DMS79 (cell line): ENCODE measurements at places on chromosomes 4 and X.
A peak's percentile ranks its signal among the peaks of the same experiment; 100 is the strongest.

DNA sequence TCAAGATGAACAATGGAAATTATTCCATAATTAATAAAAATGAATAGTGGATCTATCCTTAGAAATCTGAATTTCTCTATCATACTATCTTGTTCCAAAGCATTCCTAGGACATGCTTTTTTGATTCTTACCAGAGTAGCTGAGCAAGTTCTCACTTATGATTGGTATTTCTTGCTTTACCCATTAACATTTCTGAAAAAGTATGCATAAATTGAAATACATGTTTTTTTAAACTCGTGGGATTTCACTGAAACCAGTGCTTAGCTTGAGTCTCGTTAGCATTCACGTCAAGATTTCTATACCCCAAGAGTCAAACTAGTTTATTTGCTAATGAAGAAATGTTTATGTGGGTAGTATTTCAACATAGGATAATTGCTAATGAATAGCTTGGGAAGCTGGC lies 89.0 kb downstream of the ELOVL6 start:
- no peak for DNase-seq

DNA sequence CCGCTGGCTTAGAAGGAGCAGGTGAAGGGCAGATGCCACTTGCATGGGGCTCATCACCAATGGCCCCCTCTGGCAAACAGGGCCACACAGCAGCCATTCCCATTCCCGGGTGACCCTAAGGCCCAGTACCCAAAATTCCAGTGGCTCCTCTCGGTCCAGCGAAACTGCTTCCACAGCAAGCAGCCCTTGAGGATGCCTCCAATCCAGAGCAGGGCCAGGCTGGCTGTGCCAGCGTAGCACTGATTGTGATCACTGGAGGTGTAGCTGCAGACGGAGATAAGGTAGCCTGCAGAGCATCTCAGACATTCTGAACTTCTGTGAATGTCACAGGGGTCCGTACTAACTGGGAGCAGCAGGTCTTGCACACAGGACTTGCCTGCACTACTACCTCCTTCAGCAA lies 27.3 kb downstream of the ACSL1 start:
- no peak for DNase-seq

- DNase-seq = no peak
These were observed 56.0 kb downstream of the ZFYVE28 start for GRCh38 chr4:2362266-2363055.

GRCh38 chr4:166169111-166169510 lies 296.1 kb downstream of the TLL1 start:
- DNase-seq = no peak

DNA sequence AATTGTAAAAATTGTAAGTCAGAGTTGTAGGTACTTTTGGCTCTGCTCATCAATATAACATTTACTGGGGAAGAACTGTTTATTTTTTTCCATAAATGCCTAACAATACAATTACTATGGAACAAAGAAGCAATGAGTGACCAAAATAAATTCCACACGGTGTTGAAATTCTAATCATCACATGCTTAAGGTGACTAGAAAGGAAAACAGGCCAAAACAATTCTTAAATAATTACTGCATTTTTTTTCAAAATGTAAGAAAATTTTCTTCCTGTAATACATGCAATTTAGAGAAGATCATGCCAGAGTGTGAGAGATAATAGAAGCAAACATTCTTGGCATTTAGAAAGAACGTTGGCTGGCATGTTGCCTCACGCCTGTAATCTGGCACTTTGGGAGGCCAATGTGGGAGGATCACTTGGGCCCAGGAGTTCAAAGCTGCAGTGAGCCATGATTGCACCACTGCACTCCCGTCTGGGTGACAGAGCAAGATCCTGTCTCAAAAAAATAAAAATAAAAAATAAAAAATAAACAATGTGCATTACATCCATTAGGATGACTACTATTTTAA lies 22.5 kb downstream of the C4orf46 start:
- DNase-seq = no peak

DNA sequence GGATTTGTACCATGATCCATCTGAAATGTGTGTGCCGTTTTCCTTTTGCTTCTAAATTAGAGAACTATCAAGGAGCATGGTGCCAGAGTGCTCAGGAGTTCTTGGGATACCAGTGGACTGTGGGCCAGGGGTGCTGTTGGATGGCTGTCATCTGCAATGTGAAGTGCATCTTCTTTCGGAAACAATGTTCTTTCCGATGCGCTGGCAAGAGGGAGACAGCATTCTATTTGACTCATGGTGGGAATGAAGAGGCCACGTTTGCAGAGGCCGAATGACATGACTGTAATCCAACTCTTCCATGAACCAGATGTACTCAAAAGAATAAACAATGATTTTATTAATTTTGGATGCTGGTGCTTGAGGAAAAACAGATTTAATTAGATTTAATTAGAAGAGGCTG lies 45.5 kb downstream of the SORCS2 start:
- DNase-seq = no peak

GRCh38 chrX:68761086-68761485 lies 67.7 kb upstream of the EFNB1 start:
- DNase-seq = no peak

- DNase-seq = no peak
These were observed 42.5 kb upstream of the ZNF157 start for GRCh38 chrX:47327902-47328301.

- peak; percentile 23 for DNase-seq
These were observed 138.6 kb downstream of the AFF1 start for GRCh38 chr4:87073199-87074120.

GRCh38 chr4:172806841-172807240 lies 361.8 kb upstream of the GALNT7 start:
- no peak for DNase-seq

- DNase-seq = no peak
These were observed 10.1 kb downstream of the C4orf50 start for GRCh38 chr4:6008092-6008551.

DNA sequence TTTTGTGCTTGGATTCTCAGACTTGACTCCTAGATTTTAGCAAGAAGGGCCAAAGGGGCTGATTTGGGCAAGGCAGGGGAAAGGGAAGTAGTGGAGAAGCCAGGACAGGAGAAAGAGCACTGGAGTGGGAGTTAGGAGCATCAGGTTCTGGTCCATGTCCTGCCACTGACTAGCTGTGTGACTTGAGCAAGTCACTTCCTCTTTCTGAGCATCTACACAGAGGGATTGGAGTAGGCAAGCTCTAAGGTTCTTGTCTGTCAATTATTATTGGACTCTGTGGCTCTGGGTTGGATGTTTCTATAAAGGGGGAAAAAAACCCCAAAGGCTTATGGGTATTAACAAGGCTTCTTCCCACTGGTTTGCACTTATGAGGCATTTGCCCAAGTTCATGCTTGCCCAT lies 24.4 kb downstream of the PLAC1 start:
- no peak for DNase-seq

GRCh38 chr4:42954963-42955669 lies 62.6 kb downstream of the GRXCR1 start:
- DNase-seq = no peak

DNA sequence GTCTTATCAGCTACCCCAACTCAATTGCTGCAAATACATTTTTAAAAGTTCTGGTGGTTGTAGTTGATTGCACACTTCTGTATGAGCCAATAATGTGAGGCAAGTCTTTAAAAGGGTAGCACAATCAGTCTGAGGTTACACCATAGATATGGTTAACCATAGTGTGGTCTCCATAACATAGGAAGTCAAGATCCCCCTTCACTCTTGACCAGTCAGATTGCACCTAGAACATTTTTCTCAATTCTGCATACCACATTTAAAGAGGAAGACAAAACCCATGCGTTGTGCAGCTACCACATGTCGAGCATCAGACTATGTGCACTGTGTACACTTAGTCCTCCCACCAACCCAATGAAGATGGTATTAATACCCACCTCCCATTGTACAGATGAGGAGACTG lies 26.5 kb upstream of the CYBB start:
- no peak for DNase-seq

DNA sequence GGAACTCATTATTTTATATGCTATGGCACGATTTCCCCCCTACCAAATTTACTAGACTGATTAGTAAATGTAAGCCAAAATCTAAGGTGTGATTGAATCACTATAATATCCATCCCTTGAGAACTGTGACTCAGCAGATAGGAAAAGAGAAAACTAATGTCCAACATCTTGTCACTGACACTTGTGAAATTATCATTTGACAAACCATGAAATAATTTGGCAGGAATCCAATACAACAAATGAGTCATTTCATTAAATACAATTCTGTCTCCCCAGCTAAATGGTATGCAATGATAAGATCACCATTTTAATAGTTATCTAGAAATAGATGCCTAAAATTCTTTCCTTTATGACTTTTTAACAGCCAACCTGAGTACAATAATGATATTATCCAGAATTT lies 462.3 kb downstream of the DMD start:
- no peak for DNase-seq

DNA sequence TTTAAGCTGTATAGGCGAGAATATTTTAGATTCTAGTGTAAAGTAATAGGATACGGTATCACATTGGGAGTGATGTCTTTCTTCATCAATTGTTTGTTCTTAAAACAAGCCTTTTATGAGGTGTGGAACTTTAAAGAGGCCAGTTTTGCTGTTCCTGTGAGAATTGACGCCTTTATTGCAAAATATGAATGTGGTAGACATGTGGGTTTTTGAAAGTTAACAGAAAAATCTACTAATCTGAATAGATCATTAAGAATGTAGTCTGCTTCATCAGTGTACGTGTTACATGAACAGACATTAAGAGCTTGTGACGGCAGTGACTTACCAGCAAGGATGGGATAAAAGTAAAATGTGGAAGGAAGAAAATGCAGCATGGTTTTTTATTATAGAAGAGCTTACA lies 63.8 kb downstream of the STOX2 start:
- no peak for DNase-seq

DNA sequence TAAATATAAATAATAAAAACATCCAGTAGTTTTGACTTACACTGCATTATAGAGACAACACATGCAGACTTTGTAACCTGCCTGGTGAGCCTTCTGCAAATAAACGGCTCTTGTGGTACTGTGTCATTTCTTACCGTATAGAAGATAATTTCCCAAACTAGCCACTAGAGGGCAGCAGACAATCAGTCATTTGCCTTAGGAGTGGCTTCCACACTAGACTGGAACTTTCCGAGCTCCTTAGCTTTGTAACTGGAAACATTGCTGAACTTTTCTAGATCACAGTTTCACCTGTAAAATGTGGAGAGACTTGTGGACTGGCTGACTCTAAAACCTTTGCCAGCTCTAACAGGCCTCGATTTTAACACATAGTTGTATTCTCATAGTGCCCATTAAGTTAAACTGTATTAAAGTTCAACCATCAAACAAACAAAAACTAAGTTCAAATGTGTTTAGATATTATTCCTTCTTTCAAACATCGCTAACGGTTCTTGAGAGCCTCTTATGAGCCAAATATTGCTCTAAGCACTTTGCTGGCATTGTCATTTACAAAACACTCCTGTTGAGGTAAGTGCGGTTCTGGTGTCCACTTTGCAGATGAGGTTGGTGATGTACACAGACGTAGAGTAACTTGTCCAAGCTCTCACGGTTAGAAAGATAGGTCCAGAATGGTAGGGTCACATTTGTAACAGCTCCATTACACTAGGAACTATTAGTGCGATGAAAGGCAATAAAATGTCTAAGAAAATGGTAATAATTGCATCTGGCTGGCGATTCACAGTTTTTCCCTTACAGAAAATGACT lies 345.5 kb downstream of the ANK2 start:
- DNase-seq = peak; percentile 38

DNA sequence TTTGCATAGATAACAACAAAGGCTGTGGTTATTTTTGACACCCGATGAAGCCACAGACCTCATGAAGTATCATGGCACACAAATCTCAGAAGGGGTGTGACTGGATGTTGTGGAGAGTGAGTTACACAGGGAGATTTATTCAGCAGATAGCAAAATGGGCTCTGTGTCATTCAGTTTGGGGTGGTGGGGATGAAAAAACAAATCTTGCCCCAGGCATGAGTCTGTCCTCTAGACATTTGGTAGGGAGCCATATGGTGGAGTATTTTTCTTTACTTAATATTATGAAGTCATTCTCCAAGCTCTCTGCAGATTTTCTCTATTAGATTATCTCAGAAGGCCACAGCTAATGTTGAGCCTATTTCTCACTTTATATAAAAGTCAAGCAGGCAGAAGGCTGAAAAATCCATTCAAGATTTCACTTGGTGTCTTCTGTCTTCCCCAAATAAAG lies 277.1 kb upstream of the TENM3 start:
- DNase-seq = no peak

- DNase-seq = no peak
These were observed 6.0 kb downstream of the RPA4 start for GRCh38 chrX:96889726-96890125.

DNA sequence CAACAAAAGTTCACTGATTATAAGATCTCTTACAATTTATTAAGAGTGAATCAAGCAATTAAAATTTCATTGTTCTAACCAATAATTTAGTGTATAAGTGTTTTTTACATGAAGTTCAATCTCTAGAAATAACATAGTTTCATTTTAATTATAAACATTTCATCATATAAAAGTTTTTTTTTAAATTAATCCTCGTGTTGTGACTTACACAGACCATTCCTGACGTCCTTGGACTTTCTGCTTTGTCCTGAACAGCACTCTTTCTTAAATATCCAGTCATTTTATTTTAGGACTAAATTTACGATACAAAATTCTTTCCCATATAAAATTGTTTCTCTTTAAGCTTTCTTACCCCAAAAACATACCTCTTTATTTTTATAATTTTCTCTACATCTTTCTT lies 841.7 kb upstream of the POU3F4 start:
- no peak for DNase-seq

DNA sequence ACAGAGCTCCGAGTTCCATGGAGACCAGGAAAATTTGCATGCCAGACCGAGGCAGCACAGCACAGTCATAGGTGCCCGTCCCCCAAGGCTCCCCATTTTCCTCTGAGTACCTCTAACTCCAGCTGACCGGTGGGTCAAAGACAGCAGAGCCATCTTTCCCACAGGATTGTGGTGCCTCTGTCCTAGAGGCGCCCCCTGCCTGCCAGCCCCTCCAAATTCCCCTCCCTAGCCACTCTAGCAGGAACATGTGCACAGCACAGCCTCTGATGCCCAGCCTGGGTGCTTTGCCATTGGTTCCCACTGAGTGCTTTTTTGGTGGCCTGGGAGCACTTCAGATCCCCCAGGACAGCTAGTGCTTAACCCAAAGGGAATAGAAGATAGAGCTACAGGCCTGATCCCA lies 368.5 kb upstream of the PABPC5 start:
- no peak for DNase-seq

DNA sequence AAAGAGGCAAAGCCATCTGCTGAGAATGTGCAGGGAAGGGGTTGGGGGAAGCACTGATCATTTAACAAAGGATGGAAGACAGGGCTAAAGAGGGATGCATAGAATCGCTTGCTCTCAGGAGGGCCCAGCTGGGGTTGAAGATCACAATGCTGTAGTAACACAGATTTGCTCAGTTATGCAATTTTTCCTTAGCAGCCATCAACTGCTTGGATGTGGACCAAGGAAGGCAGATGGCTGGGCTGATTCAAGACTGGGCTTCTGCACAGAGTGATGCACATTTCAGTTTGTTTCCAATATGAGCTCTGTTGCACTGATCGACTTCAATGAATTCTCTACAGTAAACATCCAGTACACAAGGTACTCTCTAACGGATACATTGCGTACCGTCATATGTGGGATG lies 127.8 kb upstream of the TBL1X start:
- DNase-seq = no peak

- DNase-seq = peak; percentile 53
These were observed 195.9 kb downstream of the KDR start for GRCh38 chr4:54929459-54929858.

GRCh38 chr4:145760961-145761929 lies 81.3 kb downstream of the C4orf51 start:
- no peak for DNase-seq
